Stomach (tissue), 19 donors: ENCODE measurements at places on chromosomes 6 and 20. TPM values are rescaled to one million over a fixed set of nuclear protein-coding genes. Genes with fewer than 3 reads are reported as not detected.

DNA sequence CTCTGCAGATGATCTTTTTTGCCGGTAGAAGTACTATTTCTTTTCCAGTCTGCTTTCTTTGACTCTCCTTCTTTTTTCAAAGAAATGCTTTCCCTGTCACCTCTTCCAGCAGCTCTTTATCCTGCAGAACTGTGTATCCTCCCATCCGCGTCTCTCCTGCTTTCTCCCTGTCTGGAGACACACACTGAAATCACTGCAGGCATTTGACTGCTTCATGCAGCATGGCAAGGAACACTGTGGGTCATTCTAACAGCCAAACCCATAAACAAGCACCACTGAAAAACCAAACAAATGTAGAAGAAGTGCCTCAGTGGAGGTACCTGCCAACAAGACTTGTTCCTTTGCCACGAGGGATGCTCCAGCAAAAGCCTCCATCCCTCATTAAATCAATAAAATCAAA, 403.7 kb upstream of the CITED2 start:
- H3K4me3 ChIP-seq, result no peak overlapping the region
- no peaks in the 10 kb centered on the region for H3K4me1 ChIP-seq
- no peak overlapping the region for H3K27ac ChIP-seq
- no peak for DNase-seq

The PRL gene
- total RNA-seq, result not detected

- H3K36me3 ChIP-seq, result peaks cover 100% of the 10 kb centered on the region
- no peaks in the 10 kb centered on the region for H3K27me3 ChIP-seq
- H3K4me3 ChIP-seq, result no peak overlapping the region
- H3K27ac ChIP-seq, result peak overlapping the region; percentile 43
- no peak for DNase-seq
- no peaks in the 10 kb centered on the region for H3K4me1 ChIP-seq
Measured at GRCh38 chr20:25280574-25281535, 33.0 kb downstream of the PYGB start.

- no peak for DNase-seq
- no peak overlapping the region for H3K27ac ChIP-seq
- H3K4me3 ChIP-seq, result no peak overlapping the region
- H3K36me3 ChIP-seq, result no peaks in the 10 kb centered on the region
Measured at GRCh38 chr6:3906846-3907151, 57.6 kb downstream of the FAM50B start.
